Activated T-cell treated with anti-CD3 and anti-CD28 coated beads, Interleukin-2, amount 50 U/mL, for 48 hours (primary cell): ENCODE measurements at places on chromosomes 13 and 19.

GRCh38 chr13:112711528-112712265, 21.9 kb downstream of the ATP11A start:
- DNase-seq: no peak

DNA sequence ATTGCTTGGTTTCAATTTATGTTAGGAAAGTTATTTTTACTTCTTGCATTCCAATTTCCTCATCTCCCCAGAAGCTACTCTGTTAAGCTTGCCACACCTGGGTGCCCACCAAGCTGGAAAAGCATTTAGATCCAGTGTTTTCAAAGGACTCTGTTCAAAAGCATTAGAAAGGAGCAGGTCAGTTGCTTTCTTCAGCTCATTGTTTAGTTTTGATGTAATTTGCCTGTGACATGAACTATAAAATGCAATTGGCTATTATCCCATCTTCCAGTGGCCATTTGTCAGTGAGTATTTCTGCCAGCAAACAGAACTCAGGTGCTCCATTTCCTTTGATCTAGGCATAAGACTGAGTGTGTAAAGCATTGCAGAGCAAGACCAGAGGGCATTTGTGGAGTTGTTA, 46.7 kb upstream of the RNF113B start:
- DNase-seq: no peak

- no peak for DNase-seq
Observed at GRCh38 chr19:45162608-45163143, 1.9 kb upstream of the NKPD1 start.

DNA sequence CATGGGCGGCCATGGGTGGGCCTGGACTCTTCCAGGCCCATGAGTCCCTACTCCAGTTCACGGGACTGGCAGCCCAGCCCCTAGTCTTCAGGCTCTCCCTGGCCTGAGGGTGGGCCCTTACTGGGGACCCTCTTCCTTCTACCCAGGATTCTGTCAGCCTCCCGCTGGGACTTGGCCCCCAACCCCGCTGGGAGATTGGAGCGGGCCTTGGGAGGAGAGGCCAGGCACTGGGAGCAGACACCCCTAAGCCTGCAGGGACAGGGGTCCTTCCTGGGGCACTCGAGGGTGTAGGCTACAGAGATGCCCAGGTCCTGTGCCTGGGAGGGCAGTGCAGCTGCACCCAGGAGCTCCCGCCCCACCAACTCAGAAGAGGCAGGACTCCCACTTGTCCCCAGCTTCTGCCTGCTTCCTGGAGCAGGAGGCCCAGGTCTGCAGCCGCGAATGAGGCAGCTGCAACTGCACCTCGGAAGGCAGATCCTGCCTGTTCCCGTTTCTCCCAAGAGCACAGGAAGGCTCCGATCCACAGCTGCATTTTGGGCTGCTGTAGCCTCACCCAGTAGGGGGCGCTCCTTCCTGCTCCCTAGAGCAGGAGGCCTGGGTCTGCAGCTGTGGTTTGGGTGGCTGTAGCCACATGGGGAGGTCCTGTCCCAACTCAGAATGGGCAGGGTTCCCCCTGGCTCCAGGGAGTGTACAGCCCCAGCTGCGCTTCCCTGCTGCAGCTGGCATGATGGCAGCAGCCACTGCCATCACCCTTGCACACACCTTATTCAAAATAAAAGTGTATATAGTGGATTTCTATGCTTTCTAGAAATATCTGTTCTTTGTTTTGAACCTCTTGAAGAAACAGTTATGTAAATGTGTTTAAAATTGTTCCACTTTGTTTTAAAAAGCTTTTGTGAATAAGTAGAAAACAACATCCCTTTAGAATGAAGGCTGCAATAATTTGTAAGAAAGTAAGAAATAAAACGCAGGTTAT, 46.8 kb downstream of the TEX26 start:
- DNase-seq: peak; percentile 62

DNA sequence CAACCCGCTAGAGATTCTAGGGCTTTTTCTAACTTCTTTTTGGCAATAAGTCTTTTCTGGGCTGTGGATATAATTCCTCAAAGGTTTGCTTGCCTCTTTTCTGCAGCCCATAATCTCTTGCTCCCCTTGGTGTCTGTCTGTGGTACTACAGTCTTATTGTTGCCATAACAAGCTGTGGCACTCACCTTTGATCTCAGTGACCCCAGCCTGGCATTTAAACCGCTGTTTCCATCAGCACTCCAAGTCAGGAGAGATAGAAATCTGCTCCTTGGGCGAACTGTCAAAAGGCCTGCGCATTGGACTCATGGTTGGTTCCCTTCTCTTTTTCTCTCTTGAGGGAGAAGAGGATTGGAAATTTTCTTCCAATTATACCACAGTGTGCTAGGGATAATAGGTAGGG, 14.5 kb upstream of the MPHOSPH8 start:
- no peak for DNase-seq

DNA sequence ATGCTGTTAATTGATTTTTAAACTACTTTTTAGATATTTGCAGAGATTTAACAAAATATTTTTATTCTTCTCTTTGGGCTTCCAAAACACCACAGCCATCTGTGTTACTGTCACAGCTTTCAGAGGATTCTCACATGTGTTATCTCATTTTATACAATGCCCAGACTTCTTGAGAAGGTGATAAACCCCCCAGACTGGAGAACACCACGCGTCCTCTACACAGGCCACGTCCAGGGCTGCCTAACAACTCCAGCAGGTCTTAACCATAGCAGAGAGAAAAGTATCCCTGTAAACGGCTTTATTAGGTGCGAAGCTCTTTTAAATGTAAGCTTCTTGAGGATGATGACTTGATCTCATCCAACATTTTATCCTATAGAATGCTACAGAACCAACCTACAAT, 2.0 kb downstream of the GPR183 start:
- no peak for DNase-seq

DNA sequence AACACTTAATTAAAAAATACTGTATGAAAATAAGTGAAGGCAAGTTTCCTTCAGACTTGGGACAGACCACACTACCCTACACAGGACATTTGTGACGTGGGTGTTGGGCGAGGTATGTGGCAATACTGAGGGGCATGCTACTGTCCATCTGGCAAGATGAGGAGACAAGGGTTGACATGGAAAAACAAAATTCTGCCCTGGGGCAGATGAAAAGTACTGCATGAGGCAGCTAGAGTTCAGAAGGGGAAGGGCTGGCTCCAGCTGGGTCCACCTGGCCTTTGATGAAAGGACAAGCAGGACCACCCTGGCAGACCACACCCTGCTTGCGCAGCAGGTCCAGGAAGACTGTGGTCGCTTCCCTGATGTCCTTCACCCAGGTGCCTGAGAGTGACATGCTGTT, 43.2 kb downstream of the LATS2 start:
- no peak for DNase-seq

DNA sequence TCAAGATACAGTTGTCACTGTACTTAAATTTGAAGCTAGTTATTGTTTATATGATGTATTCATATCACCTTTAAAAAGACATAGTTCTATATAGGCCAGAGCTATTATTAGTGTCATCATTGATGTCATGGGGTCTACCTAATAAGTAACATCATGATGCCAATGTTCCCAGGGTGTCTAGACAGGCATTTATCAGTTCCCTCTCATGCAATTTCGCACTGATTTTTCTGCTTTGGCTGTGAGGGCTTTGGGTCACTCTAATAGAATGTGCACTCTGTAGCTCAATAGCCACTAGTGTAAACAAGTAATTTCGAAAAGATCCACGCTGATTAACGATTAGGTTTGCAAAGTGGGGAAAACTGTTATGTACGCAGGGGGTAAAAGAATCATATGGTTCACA, 1651.3 kb downstream of the SLITRK5 start:
- DNase-seq: no peak

- no peak for DNase-seq
Observed at GRCh38 chr19:18856385-18857126, 24.8 kb downstream of the UPF1 start.

DNA sequence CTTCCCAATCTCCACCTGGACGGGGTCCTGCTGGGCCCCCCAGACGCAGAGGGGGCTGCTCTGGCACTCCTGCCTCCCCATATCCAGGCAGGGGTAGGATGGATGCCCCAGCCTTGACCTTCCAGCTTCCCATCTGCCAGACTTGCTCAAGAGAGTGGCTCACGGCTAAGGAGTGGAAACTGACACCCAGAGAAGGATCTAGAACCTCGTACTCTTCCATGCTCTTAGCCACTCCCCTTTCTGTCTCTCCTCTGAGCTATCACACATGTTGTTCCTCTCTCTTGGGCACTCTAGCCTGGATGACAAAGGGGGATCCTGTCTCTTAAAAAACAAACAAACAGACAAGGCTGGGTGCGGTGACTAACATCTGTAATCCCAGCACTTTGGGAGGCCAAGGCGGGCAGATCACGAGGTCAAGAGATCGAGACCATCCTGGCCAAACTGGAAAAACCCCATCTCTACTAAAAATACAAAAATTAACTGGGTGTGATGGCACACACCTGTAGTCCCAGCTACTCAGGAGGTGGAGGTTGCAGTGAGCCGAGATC, 12.2 kb upstream of the FUT5 start:
- no peak for DNase-seq

- no peak for DNase-seq
Observed at GRCh38 chr13:25232937-25233515, 54.3 kb downstream of the MTMR6 start.

DNA sequence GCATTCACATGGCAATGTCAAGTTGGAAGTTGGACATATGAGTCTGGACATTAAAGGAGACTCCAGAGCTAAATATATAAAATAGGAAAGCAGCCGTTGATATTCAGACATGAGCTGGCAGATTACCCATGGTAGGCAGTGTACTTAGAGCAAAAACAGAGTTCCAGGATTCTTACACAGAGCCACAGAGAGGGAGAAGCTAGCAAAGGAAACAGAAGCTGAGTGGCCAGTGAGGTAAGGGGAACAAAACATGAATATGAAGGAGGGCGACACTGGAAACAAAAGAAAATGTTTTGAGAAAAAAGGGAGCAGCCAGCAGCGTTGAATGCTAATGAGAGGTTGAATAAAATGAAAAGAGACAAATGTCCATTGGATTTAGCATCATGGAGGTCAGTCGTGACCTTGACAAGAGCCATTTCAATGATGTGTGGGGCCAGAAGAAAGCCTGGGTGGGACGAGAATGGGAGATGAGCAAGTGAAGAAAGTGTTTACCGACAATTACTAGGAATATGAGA, 198.4 kb downstream of the POU4F1 start:
- no peak for DNase-seq

GRCh38 chr19:41426952-41427646, at the start of gene B3GNT8:
Gene B3GNT8 (minus strand): TSS chr19:41427374. CDS start chr19:41426778, 596 bp downstream.
- peak; percentile 61 for DNase-seq

DNA sequence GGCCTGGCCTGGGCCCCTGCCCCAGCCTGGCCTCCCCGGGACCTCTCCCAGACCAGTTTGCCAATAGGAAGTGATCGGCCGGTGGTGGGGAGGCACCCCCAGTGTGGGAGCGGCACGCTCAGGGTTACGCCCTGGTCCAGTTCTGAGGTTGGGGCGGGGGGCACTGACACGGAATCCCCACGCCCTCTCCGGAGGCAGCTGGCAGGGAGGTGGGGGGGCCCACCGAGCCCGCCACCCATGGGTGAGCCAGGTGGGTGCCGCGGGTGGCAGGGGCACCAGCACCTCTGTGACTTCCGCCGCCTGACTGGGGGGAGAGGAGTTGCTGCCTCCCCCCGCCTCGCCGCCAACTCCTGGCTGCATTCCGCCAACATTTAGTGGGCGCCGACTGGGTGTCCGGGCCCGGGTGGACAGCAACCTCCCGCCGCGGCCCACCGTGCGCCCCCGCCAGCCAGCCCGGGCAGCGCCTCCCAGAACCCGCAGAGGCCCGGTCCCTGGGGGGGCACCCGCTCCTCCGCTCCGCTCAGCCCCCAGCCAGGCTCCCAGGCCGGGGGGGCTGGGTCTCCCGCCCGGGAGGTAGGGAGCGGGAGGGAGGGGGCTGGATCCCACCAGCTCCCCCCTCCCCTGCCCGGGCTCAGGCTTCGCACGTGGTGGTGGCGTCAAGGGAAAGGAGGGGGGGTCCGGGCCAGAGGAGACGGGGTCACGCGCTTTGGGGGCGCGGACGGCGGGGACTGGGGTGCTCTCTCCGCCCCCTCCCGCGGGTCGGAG, 2.0 kb downstream of the ZBTB7A start:
- DNase-seq: no peak

GRCh38 chr19:5108123-5108596, 139.2 kb downstream of the KDM4B start:
- no peak for DNase-seq

- peak; percentile 65 for DNase-seq
Observed at GRCh38 chr19:1590641-1591397, 1.8 kb downstream of the MBD3 start.

DNA sequence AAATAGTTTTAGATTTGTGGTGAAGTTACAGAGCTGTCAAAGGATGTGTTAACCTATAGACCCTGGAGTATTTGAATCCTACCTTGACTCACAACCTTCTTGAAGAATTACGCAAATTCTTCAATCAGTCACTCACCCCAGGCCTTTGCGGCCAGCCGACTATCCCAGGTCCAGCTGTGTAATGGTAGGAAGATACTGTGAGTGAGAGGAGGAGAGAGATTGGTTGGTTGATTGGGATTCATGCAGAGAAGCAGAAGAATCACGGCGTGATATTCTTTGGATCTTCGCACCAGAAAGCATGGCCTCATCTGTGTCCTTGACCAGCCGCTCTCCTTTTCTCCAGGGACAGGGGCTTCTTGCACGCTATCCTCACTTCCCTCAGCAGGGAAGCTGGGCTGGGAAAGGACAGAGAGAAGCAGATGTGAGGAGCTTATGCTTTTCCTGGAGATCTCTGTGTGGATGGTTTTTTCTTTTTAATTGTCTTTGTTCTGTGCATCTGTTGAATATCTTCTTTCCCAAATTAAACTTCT, 249.1 kb downstream of the GGACT start:
- DNase-seq: no peak

DNA sequence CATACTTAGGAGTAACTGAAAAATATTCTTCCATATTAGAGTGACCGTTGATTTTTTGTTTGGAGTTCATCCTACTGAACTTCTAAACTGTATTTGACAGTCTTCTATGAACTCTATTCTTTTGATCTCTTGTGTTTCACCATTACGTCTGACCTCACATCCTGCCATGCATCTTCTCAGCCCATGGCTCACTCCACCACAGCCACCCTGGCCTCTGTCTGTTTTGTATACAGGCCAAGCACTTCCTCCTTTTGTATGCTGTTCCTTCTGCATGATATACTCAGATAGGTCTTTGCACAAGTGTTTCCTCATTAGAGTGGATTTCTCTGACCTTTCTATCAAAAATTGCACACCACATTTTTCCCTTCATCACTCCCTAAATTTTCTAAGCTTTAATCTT, 119.9 kb downstream of the MAB21L1 start:
- no peak for DNase-seq

- no peak for DNase-seq
Observed at GRCh38 chr13:96963786-96964475, 30.3 kb downstream of the OXGR1 start.

- peak; percentile 17 for DNase-seq
Observed at GRCh38 chr13:91647361-91647990, 249.1 kb downstream of the GPC5 start.

GRCh38 chr19:49799798-49800376, 13.2 kb downstream of the FUZ start:
- DNase-seq: peak; percentile 38

GRCh38 chr13:78046331-78046730, 127.7 kb upstream of the EDNRB start:
- DNase-seq: no peak
